ENCODE measurements at places on chromosomes 2 and 18.

GRCh38 chr2:73386894-73387636, 1.4 kb downstream of the ALMS1 start:
- DNase-seq = no peak

- no peak for DNase-seq
These were observed 89.8 kb downstream of the LOXHD1 start for GRCh38 chr18:46567196-46567595.

DNA sequence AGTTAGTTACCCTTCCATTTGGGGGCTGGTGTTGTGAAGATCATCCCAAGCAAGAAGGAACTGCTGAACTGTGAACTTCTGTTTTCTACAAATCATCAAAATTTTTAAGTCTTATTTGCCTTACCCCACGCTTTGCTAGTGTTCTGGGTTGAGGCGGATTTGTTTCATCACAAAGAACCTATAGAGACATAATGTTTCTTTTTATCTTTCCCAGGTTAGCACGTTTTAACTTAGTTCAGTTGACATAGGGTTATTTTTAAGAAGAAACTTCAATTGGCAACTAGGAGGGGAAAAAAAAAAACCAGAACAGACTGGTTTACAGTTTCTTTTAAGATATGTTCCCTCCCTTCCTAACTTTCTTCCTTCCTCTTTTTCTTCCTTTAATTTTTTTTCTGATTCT, 31.1 kb upstream of the CERS6 start:
- DNase-seq = no peak

GRCh38 chr2:35986871-35987270, 368.7 kb upstream of the CRIM1 start:
- no peak for DNase-seq

- no peak for DNase-seq
These were observed 83.8 kb downstream of the AGAP1 start for GRCh38 chr2:235577404-235578330.

DNA sequence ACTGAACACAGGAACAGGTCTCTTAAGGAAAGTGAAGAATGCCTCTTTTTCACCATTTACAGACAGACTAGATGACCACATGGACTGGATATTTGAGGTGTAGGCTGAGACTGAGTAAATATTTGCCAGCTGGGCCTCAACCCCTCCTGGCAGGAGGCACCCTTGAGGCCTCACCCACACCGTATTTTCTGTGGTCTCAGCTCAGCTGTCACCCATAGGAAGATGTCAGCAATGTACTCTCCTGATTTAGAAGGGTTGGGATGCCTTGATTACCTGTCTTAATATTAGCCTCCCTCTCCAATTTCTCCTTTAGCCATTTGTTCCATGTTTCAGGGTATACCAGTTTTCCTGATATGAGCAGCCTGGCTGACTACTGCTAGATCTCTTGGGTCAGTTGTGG, 20.3 kb downstream of the ADCYAP1 start:
- DNase-seq = no peak

GRCh38 chr2:215958257-215958656, 55.1 kb downstream of the MREG start:
- DNase-seq = no peak

DNA sequence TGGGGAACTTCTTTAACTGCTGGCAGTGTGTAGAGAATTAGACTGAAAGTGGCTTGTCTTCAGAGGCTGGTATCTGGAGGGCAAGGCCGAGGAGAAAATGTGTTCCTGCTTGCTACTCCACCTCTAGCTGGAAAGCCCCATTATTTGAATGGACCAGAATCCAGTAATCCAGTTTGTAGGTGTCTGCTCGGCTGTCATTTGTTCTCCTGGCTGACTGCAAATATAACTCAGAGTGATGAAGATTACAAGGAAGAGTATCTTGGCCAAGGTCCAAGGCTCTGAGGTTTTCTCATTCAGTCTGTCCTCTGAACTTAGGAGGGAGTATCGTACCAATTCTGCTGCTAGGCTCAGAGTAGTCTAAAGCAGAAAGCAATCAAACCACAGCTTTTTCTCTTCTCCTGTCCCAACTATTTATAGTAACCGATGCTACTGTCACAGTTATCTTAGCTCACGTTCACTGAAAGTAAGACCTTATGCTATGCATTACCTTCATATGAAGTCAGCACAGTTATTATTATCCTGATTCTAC, 228.6 kb downstream of the SETBP1 start:
- no peak for DNase-seq

DNA sequence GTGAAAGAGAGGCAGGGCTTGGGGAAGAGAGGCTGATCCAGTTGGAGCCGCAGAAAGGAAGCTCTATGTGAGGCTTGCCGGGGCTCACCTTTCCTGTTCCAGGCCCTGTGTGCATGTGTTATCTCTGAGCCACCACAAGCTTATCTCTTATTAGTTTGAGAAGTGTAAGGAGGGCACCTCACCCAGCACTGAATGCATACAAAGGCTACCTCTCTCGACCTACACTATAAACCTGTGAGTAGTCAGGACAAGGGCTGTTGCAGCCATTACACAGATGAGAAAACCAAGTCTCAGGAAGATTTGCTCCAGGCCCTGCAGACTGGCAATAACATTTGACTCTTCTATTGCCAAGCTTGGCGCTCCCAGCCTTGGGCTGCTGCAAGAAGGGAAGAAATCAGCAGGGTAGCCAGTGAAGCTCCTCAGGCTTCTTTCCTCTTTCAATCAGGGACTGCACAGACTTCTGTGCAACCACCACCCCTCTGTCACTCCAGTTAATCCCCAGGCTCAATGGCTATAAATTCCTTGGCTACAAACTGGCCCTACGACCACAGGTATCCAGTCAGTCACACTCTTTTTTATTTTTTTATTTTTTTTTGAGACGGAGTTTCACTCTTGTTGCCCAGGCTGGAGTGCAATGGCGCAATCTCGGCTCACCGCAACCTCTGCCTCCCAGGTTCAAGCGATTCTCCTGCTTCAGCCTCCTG, 73.8 kb downstream of the CLHC1 start:
- no peak for DNase-seq

DNA sequence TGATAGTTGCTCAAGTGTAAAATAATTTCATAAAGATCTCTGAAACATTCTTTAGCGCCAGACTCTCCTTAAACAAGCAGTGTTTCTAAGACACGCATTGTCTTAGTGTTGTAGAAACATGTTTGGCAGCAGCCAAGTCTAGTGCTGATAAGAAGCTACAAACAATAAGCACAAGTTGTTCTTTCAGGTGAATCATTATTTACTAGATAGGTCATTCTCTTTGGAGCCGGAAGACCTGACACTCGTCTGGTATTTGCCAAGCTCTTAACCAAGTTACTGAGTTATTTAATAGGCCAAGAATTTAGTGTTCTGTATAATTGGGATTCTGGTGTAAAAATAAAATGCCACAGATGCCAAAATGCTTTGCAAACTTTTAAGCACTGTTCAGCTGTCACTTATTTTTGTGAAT, 852.1 kb downstream of the CPS1 start:
- DNase-seq = no peak

GRCh38 chr2:118333664-118334063, 245.4 kb downstream of the INSIG2 start:
- DNase-seq = no peak

GRCh38 chr2:64562148-64562784, 38.1 kb downstream of the AFTPH start:
- no peak for DNase-seq

- peak; percentile 49 for DNase-seq
These were observed at the start of gene STK39 for GRCh38 chr2:168247341-168248261. TSS of gene STK39 (minus strand) at chr2:168247595. CDS start at chr2:168247435, 160 bp downstream.

DNA sequence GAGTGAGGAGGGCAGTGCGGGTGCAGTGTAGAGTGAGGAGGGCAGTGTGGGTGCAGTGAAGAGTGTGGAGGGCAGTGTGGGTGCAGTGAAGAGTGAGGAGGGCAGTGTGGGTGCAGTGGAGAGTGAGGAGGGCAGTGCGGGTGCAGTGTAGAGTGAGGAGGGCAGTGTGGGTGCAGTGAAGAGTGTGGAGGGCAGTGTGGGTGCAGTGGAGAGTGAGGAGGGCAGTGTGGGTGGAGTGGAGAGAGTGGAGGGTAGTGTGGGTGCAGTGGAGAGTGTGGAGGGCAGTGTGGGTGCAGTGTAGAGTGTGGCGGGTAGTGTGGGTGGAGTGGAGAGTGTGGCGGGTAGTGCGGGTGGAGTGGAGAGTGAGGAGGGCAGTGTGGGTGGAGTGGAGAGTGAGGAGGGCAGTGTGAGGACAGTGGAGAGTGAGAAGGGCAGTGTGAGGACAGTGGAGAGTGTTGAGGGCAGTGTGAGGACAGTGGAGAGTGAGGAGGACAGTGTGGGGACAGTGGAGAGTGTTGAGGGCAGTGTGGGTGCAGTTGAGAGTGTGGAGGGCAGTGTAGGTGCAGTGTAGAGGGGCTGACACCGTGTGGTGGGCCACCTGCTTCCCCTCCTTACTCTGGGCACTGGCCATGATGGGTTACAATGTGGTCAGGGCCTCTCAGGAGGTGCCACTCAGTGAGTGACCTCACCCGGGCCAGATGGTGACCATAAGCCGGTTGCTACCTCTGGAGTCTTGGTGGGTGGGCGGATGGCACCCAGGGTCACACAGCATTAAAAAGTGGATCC, 28.5 kb downstream of the INPP4A start:
- no peak for DNase-seq

GRCh38 chr2:240437861-240438809, 2.7 kb downstream of the GPC1 start:
- peak; percentile 33 for DNase-seq

DNA sequence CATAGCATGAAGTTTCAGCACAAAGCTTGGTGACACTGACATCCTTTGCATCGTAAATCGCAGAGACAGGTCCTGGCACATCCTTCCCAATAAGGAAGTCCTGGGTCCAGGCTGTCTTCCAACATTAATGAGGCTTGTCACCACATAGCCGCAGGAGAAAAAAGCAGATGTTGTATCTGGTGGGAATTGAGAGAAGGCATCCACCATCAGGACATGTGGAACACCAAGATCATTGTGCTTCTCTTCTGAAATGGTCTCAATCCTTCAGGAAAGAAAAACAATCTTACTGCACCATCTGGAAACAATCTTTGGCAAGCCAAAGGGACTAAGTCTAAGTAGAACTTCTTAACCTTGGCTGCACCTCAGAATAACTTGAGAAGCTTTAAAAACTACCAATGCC, 119.0 kb upstream of the ARHGAP28 start:
- no peak for DNase-seq

DNA sequence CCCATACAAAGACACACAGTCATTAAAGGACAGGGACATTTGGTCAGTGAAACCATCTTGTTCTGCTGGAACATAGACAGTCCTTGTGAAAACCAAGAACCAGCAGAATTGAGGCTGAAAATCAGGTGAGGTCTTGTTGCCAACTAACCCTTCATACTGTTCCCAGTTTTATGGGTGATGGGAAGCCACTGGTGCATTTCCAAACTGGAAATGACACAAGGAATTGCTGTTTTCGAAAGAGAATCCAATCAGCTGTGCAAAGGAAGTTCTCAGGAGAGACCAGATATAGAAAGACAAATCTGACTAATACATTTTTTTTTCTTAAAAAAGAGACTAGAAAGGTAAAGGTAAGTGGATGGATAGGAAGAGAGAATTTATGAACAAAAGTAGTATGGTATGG, 948.2 kb downstream of the TSN start:
- DNase-seq = no peak

GRCh38 chr2:105834931-105835330, 90.2 kb downstream of the NCK2 start:
- no peak for DNase-seq
